Suprapubic skin (tissue), 4 donors: ENCODE measurements at places on chromosomes 3 and 15.

GRCh38 chr3:35194666-35195065 is 444.7 kb upstream of the ARPP21 start:
- no peak for DNase-seq

- no peak for DNase-seq
Observed at GRCh38 chr3:177402533-177402932, 205.3 kb upstream of the TBL1XR1 start.

DNA sequence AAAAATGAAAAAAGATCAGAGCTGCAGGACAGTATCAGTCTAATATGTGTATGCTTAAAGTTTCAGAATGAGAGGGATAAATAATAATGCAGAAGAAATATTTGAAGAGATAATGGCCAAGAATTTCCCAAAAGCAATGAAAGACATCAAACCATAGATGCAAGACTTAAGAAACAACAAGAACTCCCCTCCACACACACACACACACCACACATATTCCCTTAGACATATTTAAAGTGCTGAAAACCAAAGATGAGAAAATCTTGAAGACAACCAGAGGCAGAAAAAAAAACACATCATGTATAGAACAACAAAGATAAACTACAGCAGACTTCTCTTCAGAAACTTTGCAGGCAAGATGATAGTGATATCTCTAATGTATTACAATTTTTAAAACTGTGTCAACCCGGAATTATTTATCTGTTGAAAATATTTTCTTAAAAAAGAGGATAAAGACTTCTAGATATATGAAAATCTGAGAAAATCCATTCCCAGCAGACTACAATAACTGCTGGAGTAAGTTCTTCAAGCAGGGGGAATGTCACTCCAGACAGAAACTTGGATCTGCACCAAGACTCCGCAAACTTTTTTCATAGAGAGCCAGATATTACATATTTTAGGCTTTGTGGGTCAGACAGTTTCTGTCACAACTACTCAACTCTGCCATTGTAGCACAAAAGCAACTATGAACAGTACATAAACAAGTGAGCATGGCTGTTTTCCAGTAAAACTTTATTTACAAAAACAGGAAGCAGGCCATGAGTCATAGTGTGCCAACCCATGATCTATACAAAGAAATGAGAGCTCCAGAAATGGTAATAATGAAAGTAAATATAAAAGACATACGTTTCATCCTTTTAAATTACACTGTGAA is 223.4 kb upstream of the CGNL1 start:
- no peak for DNase-seq

DNA sequence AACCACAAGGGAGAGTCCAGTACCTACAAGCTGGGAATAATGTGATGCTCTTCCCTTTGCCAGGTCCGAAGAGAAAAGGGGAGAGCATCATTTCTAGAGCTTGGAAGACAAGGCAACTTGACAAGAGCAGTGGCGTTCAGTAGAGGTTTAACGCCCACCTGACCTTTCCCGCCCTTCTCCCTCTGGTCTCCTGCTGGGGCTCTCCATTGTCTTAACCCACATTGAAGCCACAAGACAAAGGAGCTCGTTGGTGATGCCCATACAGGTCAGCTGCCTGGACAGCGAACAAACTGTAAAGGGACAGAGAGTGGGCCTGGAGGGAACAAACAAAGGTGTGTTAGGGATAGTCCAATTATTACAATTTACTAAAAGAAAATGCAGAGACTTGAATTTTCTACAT is 13.1 kb upstream of the DUT start:
- no peak for DNase-seq

DNA sequence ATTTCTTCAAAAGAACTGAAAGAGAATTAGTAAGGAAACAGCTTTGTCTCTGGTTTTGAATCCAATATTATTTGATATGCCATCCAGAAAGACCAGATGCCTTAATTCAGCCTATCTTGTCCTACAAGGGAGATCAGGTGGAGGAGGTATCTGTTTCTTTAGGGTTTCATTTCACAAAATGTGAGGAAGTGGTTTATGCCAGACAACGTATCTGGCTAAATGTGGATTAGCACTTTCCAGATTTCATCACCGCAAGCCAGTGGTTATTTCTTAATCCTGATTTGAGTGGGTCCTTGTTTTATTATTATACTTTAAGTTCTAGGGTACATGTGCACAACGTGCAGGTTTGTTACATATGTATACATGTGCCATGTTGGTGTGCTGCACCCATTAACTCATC is 271.1 kb downstream of the EBLN2 start:
- no peak for DNase-seq

DNA sequence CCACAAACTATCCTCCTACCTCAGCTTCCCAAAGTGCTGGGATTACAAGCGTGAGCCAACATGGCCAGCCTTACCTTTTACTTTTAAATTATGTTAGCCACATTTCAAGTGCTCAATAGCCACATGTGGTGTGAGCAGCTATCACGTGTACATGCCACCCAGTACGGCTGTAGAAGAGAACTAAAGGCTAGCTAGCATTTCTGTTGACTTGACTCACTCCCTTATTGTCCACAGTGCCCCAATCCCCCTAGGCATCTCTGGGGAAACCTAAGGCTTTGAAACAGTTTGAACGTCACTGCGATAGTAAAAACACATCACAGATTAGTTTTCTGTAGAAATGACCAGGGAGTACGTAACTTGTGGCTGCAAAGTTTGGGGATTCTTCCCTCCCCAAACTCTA is 12.0 kb downstream of the C15orf40 start:
- DNase-seq, result no peak

GRCh38 chr3:11476735-11477144 is 167.0 kb downstream of the VGLL4 start:
- no peak for DNase-seq

DNA sequence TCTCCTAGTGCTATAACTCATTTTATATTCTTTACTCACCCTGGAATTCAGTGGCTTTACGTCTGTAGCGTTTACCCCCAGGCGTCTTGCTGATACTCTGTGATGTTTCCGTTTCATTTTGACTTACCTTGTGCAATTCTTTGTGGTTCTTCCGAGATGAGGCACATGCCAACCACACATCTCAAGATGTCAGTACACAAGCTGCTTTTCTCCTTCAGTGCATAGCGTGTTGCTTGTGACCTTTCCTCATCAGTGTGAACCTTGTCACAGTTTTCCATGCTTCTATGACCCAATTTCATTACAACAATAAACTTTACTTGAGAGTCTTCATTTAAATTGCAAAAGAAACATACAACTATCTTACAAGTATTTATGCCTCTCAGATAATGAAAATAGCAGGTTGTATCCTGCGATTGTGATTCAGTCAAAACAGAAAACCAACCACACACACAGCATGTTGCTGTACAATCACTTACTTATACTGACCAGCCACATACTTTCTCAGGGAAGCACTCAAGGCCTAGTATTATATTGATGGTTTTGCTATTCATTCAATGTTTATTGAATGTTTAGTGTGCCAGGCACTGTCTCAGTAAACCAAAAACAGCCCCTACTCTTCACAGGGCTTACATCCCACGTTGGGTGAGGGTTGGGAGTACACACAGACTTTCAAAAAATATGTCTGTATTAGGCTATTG is 4.6 kb upstream of the TBL1XR1 start:
- DNase-seq, result no peak

GRCh38 chr3:88611826-88612326 is 462.1 kb downstream of the C3orf38 start:
- no peak for DNase-seq

DNA sequence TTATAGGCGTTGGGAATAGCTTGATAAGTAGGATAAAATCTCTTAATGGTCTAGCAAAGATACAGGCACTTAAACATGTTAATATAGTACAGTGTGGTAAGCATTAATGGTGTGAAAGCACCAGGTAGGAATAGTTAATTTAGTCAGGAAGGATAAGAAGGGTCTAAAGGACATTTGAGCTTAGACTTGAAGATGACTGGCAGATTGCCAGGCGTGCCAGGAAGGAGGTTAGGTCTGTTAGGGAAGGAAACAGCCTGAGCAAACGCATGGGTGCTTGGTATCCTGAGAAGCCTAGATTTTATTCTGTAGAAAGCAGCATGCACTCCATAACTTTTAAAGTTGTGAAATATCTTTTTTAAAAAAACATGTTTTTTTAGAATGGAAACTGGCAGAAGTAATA is 17.7 kb downstream of the SEC62 start:
- no peak for DNase-seq

DNA sequence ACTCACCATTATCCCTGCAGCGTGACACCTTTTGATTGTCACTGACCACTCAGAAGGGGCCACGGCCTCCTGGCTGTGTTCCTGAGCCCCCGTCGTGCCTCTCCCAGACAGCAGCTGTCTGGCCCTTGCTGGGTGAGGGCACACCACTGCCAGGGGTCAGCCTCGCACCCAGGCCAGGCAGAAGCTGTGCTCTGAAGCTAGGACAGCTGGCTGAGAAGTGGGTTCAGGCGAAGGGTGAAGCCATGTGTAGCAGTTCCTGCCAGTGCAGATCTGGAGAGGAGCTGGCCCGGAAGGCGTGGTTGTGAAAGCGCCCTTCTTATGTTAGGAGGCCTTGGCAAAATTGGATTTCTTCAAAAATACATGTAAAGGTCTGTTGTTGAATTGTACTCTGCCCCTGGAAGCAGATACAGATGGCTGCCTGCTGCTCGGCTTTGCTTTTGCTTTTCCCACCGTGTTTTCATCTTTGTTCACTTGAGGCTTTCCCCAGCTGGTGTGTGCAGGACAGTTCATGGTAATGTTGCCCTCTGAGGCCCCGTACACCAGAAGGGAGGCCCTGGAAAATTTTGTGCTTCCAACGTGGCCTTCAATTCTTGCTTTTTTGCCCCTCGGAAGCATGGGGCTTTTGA is 49.1 kb downstream of the KLHL25 start:
- no peak for DNase-seq

DNA sequence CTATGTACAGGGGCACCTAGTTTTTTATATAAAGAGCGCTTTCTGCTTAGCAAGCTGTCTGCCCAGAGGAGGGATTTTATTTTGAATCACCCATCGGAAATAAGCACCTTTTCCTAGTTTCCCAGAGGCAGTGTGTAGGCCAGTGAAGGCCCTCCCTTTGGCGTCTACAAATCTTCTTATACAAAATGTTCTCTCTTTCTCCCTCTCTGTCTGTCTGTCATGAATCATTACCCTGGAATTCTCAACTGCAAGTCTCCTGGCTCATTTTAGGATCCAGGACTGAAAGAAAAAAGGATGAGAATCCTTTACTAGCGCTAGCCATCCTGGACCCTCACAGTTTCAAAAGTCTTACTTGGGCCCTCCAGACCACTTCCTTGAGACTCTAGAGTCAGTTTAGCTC is 728.1 kb downstream of the OTOL1 start:
- DNase-seq, result no peak

DNA sequence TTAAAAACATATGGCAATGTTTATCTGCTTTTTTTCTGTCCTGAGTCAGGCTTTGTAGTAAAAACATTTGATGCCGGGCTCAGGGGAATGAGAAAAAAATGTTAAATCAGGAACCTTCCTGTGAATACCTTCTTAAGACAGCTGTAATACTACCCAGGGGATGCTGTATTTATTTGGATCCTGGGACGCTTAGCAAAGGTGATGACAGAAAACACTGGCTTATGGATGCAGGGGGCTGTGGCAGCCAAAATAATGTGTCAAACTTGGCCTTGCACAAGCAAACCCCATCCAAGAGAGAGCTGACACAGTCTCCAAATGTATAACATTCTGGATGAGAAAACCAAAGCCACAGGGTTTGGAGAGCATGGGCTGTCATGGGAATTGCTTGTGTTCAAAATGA is 438.2 kb upstream of the PROK2 start:
- DNase-seq, result no peak

GRCh38 chr3:86790884-86791549 is 199.9 kb downstream of the VGLL3 start:
- no peak for DNase-seq

DNA sequence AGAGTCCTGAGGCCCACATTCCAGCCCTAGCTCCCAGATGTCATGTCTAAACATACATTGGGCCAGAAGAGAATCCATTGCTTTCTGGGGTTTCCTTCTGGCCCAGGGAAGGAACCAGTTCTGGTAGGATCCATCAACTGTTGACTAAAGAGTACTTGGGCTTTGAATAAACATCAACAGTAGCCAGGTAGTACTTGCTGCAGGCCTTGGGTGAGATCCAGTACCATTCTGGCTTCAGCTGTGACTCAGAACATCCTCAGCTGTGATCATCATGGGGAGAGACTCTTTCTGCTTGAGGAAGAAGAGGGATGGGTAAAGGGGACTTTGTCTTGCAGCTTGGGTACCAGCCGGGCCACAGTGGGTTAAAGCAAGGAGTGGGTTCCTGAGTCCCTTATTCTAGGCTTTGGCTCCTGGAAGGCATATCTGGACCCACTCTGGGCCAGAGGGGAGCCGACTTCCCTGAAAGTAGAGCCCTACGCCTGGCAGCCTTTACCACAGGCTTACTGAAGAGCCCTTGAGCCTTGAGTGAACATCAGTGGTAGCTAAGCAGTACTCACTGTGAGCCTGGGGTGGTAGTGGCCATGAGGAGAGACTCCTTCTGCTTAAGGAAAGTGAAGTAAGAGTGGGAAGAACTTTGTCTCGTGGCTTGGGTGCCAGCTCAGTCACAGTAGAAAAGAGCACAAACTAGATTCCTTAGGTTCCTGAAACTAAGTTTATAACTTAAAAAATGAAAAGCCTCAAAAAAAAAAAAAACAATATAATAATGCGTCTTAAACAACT is 128.3 kb downstream of the GOLIM4 start:
- no peak for DNase-seq

DNA sequence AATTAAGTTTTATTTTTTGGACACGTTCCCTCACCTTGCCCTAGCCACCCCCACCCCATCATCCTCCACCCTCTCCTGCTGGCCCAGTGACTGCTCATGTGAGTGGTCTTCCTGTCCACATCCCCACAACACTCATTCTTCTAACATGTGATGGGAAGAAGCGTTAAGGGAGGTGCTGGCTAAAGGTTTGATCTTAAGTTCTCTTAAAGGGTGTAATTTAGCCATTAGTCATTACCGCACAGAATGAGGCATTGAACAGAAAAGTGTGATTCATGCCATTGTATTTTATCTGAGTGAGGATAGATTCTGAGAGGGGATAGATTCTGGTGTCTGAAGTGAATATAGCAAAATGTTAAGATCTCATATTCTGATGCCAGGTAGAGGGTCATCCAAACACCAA is 272.9 kb upstream of the TPM1 start:
- no peak for DNase-seq

DNA sequence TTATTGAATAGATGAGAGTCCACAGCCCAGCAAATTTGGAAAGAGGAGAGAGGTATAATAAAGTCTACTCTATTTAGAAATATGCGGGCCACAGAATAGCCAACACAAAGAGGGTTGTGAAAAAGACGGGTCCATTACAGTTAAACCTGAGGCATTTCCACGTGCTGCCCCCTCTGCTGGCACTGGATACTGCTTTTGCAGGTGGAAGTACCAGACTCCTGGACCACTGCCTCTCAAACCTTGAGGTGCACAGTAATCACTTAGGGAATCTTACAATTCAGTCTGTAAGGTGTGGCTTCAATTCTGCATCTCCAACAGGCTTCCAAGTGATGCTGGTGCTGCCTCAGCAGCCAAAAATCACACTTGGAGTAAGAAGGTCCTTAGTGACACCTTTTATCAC is 3.0 kb upstream of the TFDP2 start:
- no peak for DNase-seq

GRCh38 chr3:104437131-104437750 is 929.5 kb upstream of the ALCAM start:
- DNase-seq, result no peak

- DNase-seq, result no peak
Observed at GRCh38 chr3:67415511-67415910, 238.9 kb downstream of the SUCLG2 start.

- DNase-seq, result no peak
Observed at GRCh38 chr15:28096670-28097431, 2.3 kb downstream of the OCA2 start.
